ENCODE measurements at places on chromosomes 16 and 17.
A peak's percentile ranks its signal among the peaks of the same experiment; 100 is the strongest.

GRCh38 chr16:16127469-16128116 is 95.7 kb downstream of the ABCC6 start:
- peak; percentile 22 for DNase-seq

DNA sequence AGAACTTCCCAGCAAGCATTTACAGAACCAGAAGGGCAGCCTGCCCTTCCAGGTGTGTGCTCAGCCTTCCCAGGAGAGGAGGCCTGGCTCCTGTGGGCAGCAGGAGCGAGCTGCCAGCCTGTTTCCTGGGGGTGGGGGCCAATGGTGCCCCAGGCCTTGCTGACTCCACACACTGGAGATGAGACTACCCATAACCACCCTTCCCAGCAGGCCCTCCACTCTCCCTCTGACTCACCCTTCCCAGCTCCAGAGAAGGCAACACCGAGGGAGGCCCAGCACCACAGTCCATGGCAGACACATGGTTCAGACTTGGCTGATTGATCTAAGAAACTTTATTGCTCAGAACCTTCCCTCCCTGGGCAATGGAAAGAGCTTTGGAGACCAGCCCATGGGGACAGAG is 1.8 kb upstream of the PRSS53 start:
- no peak for DNase-seq

DNA sequence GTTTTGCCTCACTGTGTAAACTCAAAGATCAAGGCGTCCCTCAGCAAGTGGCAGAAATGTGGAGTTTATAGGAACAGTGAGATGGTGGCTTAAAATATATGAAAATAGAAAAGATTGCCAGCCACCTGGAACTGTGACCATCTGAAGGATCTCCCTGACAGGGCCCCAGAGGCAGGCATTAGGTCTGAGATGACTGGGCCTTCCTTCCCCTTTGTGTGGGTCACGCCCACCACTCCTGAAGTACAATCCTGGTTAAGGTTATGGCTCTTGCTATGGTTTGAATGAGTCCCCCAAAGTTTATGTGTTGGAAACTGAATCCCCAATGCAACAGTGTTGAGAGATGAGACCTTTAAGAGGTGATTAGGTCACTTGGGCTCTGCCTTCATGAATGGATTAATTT is 6.4 kb downstream of the ST6GALNAC2 start:
- no peak for DNase-seq

DNA sequence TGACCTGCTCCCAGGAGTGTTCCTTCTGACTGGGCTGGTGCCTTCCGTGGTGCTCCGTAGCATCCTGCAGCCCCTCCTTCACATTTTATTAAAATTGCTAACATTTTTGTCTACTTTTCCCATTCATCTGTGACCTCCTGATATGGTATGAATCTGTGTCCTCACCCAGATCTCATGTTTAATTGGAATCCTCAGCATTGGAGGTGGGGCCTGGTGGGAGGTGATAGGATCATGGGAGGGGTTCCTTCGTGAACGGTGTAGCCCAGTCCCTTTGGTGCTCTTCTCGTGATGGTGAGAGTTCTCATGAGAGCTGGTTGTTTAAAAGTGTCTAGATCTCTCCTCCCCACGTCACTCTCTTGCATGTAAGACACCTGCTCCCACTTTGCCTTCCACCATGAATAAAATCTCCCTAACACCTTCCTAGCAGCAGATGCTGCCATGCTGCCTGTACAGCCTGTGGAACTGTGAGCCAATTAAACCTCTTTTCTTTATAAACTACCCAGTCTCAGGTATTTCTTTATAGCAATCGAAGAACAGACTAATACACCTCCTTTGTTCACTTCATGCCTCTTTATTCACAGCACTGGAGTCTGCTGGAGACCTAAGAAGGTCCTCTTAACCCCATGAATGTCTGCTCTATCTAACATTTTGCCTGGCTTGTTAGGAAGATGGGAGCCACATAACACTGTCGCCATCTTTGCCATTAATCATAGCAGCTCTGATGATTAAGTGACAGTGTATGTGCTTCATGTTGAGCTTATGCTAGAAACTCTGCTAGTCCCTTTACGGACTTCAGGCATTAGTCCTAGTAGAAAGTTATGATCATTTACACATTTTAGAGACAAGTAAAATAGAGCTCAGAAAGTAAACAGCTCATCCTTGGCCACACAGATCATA is 377.7 kb upstream of the MAF start:
- no peak for DNase-seq

DNA sequence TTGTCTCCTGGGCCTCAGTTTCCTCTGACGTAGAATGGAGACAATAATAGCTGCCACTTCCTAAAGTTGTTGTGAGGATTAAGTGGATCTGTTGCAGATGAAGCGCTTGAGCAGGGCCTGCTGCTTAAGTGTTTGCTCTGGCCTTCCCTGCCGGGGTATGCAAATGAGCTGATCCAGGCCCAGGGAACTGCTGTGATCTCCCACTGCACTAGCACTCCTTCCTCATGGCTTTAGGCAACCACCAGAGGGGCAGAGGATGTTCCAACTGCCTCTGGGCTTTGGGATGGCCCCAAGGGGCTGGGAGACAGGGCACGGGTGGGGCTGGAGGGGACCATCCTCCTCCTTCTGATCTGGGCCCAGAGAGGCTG is 6.2 kb downstream of the SBK1 start:
- no peak for DNase-seq

GRCh38 chr16:71359431-71359830 is 908 bp downstream of the CALB2 start:
- no peak for DNase-seq

DNA sequence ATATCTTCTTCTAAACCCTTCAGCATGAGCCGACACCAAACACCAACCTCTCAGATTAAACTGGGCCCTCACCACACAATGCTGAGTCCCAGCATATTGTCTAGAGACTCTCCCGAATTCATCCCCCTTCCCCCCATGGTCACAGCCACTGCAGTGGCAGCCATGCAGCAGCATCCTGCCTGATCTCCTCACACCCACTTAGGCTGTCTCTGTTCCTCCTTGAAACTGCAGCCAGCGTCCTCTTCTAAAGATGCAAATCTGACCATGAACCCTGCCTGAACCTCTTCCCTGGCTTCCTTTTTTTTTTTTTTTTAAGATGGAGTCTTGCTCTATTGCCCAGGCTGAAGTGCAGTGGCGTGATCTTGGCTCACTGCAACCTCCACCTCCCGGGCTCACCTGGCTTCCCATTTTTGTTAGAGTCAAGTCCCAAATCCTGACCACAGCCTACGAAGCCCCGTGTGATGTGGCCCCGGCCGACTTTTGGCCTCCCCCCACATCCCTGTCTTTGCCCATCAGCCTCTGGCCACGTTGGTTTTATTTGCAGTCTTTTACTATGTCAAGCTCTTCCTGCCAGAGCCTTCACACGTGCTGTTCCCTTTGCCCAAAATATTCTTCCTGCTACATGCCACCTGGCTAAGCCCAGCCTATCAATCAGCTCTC is 2.8 kb downstream of the FA2H start:
- no peak for DNase-seq

GRCh38 chr16:88870608-88871348 is 4.3 kb upstream of the PABPN1L start:
- DNase-seq = no peak

- no peak for DNase-seq
Measured at GRCh38 chr16:1090620-1091587, 5.1 kb downstream of the C1QTNF8 start.

- no peak for DNase-seq
Measured at GRCh38 chr16:10921536-10922327, 20.5 kb downstream of the DEXI start.

- no peak for DNase-seq
Measured at GRCh38 chr16:2949705-2950352, 14.2 kb upstream of the KREMEN2 start.

GRCh38 chr17:27492470-27492869 is 36.2 kb downstream of the KSR1 start:
- no peak for DNase-seq

DNA sequence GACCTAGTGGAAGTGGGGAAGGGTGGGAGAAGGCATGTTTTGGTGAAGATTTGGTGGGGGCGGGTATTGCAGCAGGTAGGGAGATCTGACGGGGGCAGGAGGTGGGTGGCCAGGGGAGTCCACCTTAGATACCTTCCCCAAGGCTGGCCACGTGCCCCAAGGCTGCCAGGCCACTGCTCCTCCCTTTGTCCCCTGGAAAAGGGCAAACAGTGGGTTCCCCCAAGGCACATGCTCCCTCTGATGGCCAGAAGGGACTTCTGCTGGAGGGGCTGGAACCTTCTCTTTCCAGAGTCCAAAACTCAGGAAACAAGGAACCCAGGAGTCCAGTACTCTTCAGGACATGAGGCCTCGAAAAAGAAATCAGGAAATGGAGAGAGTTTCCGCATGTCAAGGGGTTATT is 6.2 kb upstream of the PSMD3 start:
- no peak for DNase-seq

GRCh38 chr16:18839555-18839954 is 38.2 kb upstream of the ARL6IP1 start:
- no peak for DNase-seq

DNA sequence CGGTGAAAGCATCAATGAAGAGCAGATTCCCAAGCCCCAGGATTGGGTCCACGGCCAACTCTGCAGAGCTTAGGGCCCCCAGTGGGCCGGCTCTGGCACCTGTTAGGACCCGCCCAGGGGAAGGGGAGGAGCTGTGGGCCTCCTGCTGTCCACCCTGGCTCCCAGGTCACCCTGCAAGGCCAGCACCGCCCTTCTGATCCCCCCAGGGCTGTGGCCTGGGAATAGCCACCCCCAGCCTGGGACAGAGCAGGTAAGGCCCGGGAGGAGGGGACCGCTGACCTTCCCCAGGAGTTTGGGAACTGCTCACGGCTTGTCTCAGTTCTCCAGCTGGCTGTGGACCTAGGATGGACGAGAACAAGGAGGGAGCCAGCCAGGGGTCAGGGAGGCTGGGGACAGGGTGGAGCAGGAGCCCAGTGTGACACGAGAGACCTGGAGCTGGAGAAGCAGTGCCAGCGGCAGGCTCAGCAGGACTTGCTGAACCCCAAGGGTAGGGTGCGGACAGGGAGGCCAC is 39.3 kb upstream of the SLC38A10 start:
- DNase-seq = no peak

GRCh38 chr16:16133943-16134604 is 89.2 kb downstream of the ABCC6 start:
- DNase-seq = no peak

GRCh38 chr16:66946974-66947301 is 11.6 kb downstream of the CES2 start:
- no peak for DNase-seq

- DNase-seq = no peak
Measured at GRCh38 chr17:8254881-8255280, 5.8 kb downstream of the PFAS start.

DNA sequence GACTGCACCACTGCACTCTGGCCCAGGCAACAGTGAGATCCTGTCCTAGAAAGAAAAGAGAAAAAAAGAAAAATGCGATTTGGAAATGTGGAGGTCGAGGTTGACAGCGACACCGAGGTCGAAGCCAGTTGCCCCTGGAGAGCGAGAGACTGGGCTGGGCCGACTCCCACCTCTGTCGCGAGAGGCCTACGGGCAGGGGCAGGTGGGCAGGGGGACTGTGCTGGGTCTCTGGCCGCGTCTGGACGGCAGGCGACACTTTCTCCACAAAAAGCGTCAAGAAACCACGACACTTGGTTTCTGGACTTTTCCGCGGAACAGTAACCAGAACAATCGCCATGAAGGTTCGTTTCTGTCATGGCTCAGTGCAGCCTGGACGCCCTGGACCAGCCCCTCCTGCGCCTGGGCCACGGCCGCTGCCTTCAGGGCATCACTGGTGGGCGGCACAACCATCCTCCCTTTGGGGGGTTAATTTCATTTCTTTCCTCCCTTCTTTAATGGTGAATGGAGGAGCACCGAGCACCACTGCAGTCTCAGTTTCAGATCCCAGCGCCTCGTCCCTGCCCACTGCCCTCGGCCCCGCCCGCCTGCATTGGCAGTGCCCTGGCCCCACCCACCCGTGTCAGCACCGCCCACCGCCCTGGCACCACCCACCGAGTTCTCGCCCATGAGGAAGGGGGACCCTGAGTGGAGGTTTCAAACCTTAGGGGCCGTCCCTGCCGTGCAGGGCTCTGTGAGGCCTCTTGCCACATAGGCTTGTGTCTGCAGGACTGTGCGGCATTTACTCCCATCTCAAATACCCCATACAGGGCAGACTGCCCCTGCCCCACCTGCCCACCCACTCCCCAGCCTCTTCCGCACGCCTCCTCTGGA is 18.5 kb upstream of the CDH15 start:
- DNase-seq = no peak

DNA sequence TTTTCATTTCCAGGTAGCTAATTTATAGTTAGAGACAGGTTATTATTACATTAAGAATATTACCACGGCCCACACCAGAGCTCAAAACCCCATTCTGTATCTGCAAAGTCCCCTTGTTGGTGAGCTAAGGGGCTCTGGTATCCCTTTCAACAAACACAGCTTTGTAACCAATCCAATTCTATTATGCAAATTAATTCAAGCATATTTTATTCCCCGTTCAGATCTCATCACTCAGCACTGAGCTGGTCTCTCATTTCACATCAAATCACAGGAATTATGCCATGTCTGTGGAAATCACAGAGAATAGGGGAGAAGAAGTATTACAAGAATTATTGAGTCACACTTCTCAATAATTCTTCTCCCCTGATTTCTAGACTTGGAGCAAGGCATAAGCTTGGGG is 111.7 kb downstream of the CDH11 start:
- peak; percentile 75 for DNase-seq

DNA sequence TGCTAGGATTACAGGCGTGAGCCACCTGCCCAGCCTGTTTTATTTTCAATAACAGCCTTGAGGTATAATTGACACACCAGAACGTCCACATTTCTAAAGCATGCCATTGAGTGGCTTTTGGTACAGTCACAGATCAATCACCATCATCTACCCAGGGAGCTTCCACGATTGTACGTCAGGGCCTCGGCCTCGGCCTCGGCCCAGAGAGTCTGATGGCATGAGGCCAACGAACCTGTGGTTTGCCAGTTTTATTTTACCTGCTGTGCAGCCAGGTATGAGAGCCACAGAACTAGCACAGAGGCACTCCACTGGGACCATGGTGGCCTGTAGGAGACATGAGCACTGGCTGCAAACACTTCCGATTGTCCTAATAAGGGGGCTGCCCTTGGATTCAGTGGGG is 8.3 kb downstream of the UBALD1 start:
- DNase-seq = no peak

DNA sequence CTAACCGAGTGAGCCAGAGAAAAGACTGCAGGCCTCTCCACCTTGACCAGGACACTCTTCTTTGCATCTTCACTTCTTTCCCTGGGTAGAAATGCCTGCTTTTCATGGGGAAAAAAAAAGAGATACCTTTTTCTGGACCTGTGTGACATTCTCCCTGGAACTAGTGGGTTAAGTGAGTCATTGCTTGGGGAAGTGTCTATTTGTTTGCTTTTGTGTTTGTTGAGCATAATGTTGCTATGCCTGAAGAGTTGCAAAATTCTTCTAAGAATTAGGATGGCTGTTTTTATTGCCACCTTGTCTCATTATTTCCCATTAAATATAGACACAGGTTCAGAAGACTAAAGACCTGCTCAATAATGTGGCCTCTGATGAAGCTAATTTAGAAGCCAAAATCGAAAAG is 18.8 kb downstream of the CLUAP1 start:
- DNase-seq = no peak

- no peak for DNase-seq
Measured at GRCh38 chr17:1730326-1731193, 6.1 kb downstream of the WDR81 start.

Data from putamen (tissue), 1 donor.